ENCODE measurements at places on chromosomes 6 and 20.

GRCh38 chr6:119768201-119768600 is 418.6 kb upstream of the MAN1A1 start:
- no peak for DNase-seq

DNA sequence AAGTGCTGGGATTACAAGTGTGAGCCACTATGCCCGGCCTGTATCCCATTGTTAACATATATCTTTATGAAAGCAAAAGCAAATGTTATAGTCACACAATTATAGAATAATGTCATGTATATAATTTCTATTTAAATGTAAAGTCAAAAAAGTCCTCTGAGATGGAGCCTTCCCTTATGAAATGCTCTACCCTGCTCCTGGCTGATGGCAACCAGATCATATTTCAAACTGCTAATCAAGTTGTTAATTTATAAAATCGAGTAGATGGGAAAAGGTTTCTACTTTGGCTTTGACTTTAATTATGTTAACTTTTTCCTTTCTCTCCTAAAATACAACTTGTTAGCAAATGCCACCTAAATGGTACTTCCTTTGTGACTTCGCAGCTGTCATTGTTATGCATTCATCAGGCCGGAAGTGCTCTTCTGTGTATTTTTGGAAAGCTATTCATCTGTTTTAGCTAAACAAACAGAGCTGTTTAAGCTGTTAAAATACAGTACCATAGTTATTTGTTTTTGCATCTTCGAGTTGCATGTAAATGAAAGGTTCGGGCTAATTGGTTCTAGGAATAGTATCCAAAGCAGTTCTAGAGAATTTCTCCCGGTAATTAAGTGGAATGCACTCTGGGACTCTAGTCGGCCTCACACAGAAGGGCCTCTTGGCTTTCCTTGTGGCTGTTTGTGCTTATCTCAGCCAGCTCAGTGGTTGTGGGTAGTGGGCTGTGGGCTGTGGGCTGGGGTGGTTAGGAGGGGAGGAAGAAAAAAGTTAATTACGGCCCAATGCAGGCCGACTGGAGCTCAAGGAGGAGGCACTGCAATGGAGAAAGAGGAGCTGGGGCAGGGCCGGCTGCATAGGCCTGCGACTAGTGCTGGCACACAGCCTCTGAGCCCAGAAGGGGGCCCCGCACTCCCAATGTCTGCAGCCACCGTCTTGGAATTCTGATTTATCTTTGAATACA is 34.8 kb downstream of the SLC35D3 start:
- peak; percentile 9 for DNase-seq

GRCh38 chr20:5156675-5157448 is 30.1 kb downstream of the CDS2 start:
- peak; percentile 55 for DNase-seq

GRCh38 chr20:35063168-35063567 is 29.4 kb downstream of the TRPC4AP start:
- no peak for DNase-seq

DNA sequence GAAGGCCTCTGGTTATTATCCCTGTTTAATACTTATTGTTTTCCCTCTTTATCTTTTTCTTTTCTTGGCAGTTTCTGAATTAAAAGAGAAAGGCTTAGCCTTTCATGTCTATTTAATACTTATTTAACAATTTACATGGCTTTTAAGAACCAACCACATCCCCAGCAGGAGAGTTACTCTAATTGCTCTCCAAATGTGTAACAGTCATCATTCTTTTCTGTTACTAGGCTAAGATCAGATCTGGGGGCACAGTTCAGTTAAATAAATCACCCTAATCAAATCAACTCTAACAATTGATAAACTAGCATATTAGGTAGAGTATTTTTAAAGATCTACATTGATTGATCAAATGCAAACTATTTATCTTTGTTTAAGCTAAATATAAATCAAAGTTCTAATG is 54.1 kb upstream of the NT5E start:
- no peak for DNase-seq

DNA sequence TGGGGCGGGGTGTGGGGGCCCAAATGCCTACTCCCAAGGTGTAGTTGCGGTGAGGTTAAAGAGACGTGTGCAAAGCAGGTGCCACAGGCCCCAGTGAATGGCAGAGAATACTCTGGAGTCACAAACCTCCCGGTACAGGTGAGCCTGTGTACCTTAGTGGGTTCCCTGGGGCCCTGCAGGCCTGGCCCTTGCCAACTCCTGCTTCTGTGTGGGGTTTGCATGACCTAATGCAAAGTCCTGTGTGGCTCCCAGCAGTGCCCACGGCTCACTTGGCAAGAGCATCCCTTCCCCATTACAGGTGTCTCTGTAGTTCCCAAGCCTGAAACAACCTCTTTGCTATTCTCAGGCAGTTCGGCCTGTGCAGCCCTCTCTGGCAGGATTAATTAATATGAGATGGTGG is 17.5 kb downstream of the SPDEF start:
- no peak for DNase-seq

DNA sequence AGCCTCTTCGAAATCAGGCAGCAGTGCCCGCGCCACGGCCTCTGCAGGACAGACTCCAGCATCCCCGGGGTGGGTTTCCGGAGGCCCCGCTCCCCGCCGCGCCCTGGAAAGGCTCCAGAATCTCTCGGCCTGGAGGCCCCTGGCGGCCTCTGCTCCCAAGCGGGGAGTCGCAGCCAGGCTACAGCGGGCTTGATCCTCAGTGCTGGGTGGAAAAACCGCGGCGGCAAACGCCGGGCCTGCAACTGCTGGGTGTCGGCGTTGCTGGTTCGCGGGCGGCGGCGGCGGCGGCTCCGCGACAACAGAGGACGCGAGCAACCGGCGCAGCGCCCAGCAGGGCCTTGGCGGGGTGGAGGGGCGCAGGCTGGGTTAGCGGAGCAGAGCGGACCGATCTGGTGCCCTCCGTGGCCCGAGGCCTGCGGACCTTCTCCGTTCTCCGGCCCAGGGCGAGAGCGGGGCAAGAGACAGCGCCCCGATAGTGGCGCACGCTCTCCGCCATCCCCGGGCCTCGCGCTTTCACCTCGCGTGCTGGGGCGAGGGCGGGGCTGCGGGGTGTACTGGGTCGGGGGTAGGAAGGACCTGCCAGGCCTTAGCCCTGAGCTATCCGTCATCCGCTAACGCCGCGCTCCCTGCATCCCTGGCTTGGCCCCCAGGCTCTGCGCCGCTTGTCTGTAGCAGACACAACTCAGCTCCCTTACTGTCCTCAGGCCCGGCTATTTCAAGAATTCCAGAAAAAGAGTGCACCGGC is 3.4 kb upstream of the ZNF292 start:
- DNase-seq = peak; percentile 59

DNA sequence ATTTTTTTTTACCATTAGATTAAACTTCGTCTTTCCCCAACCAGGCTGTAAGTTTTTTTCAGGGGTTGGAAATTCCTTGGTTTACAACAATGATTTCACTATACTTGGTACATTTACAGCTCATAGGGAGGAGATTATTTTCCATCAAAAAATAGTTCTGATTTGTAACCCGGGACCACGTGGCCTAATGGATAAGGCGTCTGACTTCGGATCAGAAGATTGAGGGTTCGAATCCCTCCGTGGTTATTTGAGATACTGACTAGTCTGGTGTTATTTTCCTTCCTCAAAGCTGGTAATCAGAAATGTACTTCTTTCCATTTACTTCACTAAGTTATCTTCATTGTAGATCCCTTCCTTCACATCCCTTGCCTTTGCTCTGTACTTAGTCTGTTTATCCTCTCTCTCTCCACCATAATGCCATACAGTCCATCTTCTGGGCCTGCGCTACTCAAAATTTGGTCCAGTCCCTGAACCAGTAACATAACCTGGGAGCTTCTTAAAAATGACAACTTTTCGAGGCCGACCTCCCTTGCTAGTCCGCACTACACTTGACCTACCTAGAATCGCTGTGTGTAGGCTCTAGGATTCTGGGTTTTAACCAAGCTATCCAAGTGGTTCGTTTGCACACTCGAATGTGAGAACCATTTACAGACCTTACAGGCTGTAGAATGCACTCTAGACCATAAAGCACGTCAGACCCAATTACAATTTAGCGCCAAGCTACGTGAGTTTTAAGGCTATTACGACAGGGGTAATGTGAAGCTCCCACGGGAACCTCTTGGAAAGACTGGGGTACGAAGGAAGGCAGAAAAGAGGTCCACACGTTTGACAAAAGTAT is 42.1 kb upstream of the BTN3A2 start:
- peak; percentile 84 for DNase-seq

GRCh38 chr20:35820715-35821114 is 48.9 kb downstream of the PHF20 start:
- DNase-seq = no peak

DNA sequence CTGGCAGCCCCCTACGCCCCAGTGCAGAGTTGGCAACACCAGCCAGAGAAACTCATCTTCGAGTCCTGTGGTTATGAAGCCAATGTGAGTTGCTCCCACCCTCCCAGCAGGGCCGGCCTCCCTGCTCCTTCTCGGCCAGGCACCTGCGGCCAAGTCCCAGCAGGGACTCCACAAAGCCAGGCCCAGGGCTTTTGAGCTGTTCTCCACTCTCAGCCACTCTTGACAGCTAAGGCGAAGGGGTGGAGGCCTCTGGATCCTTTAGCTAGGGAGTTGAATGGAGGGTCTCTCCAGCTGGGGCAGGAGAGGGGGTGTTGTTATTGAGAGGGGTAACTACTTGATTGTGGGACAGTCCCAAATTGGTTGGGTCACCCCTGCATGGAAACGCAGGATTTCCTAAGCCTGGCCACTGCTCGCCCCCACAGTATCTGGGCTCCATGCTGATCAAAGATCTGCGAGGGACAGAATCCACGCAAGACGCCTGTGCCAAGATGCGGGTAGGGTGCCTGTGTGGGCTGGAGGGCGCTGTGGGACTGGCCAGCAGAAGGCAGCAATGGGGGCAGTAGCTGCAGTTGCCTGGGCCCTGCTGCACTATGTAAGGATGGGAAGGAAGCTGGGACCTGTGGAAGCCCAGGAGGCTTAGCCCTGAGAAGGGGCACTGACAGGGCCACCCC is 58.3 kb downstream of the TCP11 start:
- no peak for DNase-seq

DNA sequence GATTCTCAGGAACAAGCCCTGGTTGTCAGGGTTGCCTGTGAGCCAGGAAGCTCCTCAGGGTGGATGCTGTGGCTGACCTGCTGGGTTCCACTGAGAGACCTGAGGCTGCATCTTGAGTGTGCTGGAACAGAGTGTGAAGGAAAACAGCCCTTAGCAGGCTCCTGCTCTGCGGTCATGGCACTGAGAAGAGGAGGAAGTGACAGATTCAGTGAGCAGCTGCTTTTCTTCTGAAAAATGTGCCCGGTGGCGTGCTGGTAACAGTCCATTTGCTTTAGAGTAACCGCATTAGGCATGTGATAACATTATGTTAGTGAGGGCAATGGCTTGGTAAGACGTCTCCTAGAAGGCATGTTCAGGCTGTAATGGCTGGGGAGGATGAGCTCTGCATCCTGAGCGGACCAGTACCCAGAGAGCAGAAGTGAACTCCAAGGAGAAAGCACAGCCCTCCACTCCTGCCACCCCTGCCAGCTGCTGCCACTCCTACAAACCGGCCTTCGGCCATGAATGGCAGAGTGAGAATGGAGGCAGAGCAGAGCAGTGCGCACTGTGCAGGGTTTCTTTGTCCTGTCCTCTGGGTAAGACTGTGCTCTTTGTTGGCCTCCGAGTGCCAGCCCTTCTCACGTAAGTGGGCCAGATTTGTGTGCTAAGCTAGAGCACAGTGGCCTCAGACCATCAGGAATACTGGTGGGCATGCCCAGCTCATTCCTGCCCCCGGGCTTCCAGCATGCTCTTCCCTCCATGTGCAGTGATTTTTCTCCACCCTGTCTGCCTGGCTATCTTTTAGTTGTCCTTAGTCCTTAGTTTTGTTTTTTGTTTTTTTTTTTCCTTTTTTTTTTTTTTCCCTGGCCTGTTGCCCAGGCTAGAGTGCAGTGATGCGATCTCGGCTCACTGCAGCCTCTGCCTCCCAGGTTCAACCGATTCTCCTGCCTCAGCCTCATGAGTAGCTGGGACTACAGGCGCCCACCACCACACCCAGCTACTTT is 98.1 kb upstream of the VSTM2L start:
- DNase-seq = no peak

DNA sequence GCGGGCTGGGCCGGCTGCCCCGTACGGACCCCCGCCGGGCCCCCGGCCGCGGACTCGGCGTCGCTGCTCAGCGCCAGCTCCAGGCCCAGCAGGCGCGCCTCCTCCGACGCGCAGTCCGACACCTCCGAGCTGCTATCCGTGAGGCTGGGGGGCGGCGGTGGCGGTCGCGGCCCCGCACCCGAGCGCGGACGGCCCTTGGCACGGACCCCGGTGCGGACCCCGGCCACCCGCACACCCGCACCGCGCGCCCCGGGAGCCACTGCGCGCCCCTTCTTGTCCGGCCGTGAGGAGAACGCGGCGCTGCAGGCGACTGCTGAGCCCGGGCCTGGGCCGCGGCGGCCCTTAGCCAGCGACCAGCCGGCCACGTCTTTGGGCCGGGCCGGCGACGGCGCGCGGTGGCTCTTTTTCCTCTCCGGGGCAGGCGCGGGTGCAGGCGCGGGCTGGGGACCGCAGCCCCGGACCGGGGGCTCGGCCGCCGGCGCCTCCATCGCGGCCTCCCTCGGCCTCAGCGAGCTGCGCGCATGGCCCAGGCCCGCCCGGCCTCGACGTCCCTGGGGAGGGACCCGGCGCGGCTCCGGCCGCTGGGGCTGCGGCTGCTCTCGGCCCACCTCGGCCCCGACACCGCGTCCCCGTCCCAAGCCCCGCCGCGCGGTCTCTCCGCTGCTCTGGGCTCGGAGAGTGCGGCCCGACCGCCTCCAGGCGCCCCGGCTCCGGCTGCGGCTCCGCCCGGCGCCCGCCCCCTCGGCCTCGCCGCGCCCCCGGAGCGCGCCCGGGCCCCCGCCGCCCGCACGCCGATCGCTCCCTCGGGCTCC is 12.9 kb upstream of the TLDC2 start:
- no peak for DNase-seq

- no peak for DNase-seq
Observed at GRCh38 chr6:164756142-164756541, 553.3 kb downstream of the C6orf118 start.

GRCh38 chr6:52718550-52718949 is 44.7 kb downstream of the GSTA2 start:
- DNase-seq = no peak

DNA sequence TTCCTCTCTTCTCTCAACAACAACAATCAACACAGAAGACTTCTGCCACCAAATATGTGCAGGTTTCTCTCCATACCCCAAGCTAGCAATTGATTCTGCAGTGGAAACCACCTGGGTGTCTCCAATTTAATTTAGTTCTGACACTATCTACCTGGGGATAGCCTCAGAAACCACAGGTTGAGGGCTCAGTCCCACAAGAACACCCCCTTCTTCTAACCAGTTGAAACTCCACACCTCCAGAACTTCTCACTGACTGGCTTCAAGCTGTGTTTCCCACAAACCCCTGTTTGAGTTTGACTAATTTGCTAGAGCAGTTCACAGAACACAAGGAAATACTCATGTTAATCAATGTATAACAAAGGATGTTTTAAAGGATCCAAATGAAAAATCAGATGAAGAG is 52.5 kb upstream of the SPTLC3 start:
- no peak for DNase-seq

Data from dermis blood vessel endothelial cell (primary cell).